ENCODE measurements at places on chromosomes 7 and 10. TPM values are rescaled to one million over a fixed set of nuclear protein-coding genes. Genes with fewer than 3 reads are reported as not detected.

Gene SFTPA2
- not detected for total RNA-seq

Gene YAE1
- 26.5 TPM for total RNA-seq

Gene RAB11FIP2
- total RNA-seq, result 17.6 TPM

Gene ASAH2B
- total RNA-seq, result 11.7 TPM

Gene SFTPD
- total RNA-seq, result 0.70 TPM

Gene KNDC1
- 16.0 TPM for total RNA-seq

Gene HOXA11
- total RNA-seq, result not detected

Gene AKR1C4
- total RNA-seq, result not detected

Gene FAM171A1
- 26.1 TPM for total RNA-seq

Gene RAB18
- total RNA-seq, result 35.5 TPM

Gene OR9A2
- 2.6 TPM for total RNA-seq

Gene CAMK2B
- total RNA-seq, result not detected

Gene EZH2
- 33.9 TPM for total RNA-seq

Gene CHST3
- total RNA-seq, result 6.8 TPM

Gene SCIN
- 0.80 TPM for total RNA-seq

Gene PNLIP
- not detected for total RNA-seq

Gene CDC14C
- 0.54 TPM for total RNA-seq

Gene EN2
- not detected for total RNA-seq

Gene CALHM1
- 0.93 TPM for total RNA-seq

Gene TAS2R5
- 5.1 TPM for total RNA-seq

Gene TMEM213
- not detected for total RNA-seq

Gene DOCK4
- total RNA-seq, result 33.8 TPM

Gene SEMA3D
- 7.2 TPM for total RNA-seq

Gene ST8SIA6
- 2.3 TPM for total RNA-seq

Gene CALML5
- not detected for total RNA-seq

Gene UPK3B
- total RNA-seq, result 3.0 TPM

Gene ANKRD1
- not detected for total RNA-seq

Gene ZPBP
- not detected for total RNA-seq

Gene SLC18A2
- 8.7 TPM for total RNA-seq

Gene CALML3
- not detected for total RNA-seq

Gene APBB1IP
- 0.14 TPM for total RNA-seq

Gene DGKB
- 11.5 TPM for total RNA-seq

Gene HOXA3
- total RNA-seq, result not detected

Gene TAS2R40
- total RNA-seq, result not detected

Gene MICALL2
- total RNA-seq, result 13.0 TPM

Gene KIAA1549
- 11.6 TPM for total RNA-seq

Gene AKR1B15
- total RNA-seq, result not detected

Gene CALCR
- total RNA-seq, result 1.4 TPM

Gene AHCYL2
- total RNA-seq, result 42.6 TPM

Gene GUSB
- total RNA-seq, result 40.9 TPM

Gene CDK6
- 23.7 TPM for total RNA-seq

Gene PDK4
- total RNA-seq, result 0.12 TPM

Gene HTR5A
- total RNA-seq, result not detected

Gene MBL2
- total RNA-seq, result not detected

Gene ARHGEF35
- 26.3 TPM for total RNA-seq

Gene HOXA10
- not detected for total RNA-seq

Gene ADRA2A
- 2.5 TPM for total RNA-seq

Gene SLC35G1
- 7.2 TPM for total RNA-seq

Gene CDHR3
- total RNA-seq, result 12.2 TPM

Gene FXYD4
- not detected for total RNA-seq

Gene EXOSC1
- 63.6 TPM for total RNA-seq

Gene USP6NL
- 23.0 TPM for total RNA-seq

Gene MRPS24
- 82.9 TPM for total RNA-seq
